ENCODE measurements at places on chromosomes 3 and 15.
A peak's percentile ranks its signal among the peaks of the same experiment; 100 is the strongest.

DNA sequence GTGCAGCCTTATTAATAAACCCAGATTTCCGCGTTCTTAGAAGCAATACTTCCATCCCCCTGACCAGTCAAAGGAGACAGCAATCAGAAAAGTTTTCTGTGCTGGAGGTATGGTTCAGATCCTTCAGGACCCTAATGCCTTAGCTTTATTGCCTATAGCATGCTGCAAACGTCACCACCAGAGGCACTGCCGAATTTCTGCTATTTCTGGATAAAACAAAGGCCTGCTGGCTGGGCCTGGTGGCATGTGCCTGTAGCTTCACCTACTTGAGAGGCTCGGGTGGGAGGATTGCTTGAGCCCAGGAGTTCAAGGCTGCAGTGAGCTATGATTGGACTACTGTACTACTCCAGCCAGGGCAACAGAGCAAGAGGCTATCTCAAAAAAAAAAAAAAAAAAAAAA is 407.2 kb downstream of the FOXP1 start:
- DNase-seq, result peak; percentile 25

DNA sequence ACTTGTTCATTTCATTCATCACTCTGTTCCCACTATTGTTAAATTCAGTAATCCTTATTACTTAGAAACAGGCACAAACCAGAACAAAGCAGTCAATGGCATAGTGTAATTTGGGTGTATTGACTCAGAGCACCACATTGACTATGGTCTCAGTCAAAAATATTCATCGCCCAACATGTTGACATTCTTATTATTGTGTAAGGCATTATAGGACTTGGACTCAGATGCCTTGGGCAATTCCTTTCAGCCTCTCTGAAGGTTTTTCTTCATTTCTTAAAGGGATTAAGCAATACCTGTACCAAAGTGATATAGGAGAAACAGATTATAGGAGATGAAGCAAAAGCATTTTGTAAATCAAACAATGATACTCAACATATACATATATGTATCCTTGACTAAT is 114.7 kb upstream of the BHLHE40 start:
- no peak for DNase-seq

- DNase-seq, result no peak
These were observed 421.2 kb downstream of the TIGIT start for GRCh38 chr3:114714957-114715460.

- DNase-seq, result no peak
These were observed 61.3 kb upstream of the SLC6A6 start for GRCh38 chr3:14340960-14341708.

GRCh38 chr15:96733721-96734120 is 403.2 kb downstream of the NR2F2 start:
- no peak for DNase-seq

- no peak for DNase-seq
These were observed 2.4 kb upstream of the MYZAP start for GRCh38 chr15:57589281-57589680.

GRCh38 chr15:40265355-40265754 is 17.5 kb downstream of the ANKRD63 start:
- DNase-seq, result no peak

GRCh38 chr15:73723191-73723590 is 30.0 kb downstream of the INSYN1 start:
- no peak for DNase-seq

DNA sequence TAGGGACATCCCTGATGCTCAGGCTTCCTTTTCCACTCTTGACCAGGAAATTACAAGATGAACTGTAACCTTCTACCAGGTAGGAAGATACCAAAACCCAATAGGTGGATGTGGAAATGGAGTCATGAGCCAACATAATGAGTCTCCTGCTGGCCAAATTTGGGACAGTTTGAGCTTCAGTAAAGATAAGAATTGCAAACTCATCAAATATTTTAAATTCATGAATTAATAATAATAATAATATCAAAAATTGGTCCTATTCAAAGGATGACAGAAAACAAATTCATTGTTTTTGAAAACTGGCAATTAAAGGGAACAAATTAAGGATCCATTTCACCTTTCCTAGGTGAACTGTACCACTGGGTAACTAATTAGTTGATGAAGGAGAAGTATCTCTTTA is 309.7 kb downstream of the NEK10 start:
- DNase-seq, result no peak

DNA sequence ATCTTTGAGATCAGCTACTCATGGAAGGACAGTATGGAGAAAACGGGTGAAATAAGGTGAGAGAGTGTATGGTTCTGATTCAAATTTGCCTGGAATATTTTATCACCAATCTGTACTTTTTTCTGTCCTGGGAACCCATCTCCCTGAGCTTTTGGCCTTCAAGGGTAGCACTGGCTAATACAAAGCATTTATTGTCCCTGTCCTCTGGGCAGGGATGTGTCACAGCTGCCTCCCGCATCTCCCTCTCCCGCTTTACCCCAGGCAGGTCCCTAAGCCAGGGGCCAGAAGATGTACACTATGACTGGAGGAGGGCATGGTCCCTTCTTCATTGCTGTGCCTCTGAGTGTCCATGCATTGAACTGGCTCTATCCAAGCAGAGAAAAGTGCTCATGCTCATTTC is 201.7 kb upstream of the CHRNA7 start:
- DNase-seq, result no peak

DNA sequence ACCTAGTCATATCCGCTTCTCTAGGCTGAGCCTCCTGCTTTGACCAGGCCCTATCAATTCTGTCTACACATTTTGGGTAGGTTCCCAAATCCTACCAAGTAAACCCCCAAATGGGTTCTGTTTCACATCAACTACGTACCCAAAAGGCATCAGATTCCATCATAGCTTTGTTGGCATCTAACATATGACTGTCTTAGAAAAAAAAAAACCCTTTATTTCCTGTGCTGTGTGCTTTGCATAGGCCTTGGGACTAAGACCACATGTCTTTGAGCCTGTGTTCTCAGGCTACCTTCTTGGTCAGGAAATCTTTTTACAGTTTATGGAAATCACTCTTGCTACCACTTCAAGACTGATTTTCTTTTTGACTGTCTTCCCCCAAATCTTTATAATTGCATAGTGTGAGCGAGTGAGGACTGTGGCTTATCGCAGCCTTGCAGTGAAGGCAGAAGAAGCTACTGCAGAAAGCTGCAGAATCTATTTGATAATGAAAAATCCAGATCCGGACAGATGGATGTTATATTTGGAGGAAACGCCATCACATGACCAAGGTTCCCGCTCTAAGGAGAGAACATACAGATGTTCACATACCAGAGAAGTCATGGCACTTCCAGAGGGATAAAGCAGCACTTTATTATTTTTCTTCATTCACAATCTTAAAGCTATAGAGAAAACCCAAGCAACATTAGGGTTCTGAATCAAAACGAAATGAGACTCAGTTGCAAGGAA is 111.2 kb downstream of the EOMES start:
- DNase-seq, result no peak

GRCh38 chr3:23588547-23588946 is 217.2 kb upstream of the UBE2E1 start:
- DNase-seq, result no peak

- no peak for DNase-seq
These were observed 90.5 kb downstream of the MRPL46 start for GRCh38 chr15:88376574-88377174.

GRCh38 chr3:14441240-14441919 is 39.0 kb downstream of the SLC6A6 start:
- no peak for DNase-seq

GRCh38 chr3:177837951-177838655 is 640.8 kb upstream of the TBL1XR1 start:
- DNase-seq, result no peak

GRCh38 chr3:196260784-196261183 is 26.7 kb downstream of the PCYT1A start:
- DNase-seq, result no peak

- no peak for DNase-seq
These were observed 76.6 kb upstream of the SNRPN start for GRCh38 chr15:24878153-24878552.

GRCh38 chr3:10223676-10224639 is 24.3 kb upstream of the TATDN2 start:
- no peak for DNase-seq

DNA sequence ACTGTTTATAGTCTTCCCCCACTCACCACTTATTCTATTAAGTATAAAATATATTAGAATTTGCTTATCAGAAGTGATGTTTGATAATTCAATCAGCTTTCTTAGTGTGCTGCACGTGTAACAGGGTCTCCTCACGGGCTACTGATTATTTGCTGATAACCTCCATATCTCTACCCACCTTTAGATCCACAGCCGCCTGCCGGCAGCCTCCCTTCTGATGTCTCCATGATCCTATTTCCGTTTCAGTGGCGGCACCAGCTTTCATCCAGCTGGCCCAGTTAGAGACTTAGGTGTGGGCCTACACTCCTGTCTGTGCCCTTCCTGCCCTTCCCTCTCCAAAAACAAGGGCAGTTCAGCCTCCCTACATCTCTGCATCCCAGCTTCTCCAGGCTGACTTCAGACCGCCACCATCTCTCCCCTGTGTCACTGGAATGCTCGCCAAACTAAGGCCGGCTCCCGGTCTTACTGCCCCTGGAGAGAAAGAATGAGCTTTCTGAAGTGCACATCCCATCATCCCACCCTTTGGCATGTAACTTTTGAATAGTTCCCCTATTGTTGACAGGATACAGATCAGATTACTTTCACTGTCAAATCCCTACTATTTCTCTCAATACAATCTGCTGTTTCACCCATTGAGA is 76.6 kb upstream of the PRTG start:
- no peak for DNase-seq

GRCh38 chr3:38960042-38960622 is 91.6 kb downstream of the SCN11A start:
- no peak for DNase-seq

DNA sequence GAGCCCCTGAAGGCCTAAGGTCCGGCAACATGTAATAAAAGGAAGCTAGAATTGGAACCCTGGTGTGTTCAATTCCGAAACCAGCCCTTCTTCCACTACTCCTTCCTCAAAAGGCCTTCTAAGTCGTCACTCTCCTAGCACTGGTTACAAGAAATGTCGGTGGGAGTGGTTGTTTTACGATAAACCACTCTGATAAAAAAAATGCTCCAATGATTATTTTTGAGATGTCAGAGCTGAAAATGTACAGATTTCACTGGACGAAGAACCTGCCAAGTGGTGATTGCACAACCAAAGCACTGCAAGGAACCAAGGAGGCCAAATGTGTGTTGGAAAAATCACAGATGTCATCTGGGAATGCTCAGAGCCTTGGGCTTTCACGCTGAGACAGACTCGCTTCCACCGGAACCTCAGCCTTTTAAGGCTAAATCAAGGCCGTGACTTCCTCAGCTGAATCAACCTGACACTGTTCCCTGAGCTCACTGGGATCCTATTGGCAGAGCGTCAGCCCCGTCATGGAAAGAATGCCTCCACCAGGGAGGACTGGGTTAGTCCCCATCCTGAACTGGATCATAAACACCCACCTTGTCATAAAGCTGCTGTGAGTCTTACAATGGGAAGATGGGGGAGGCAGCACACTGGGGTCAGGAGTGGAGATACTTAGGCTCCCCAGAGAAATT is 108.1 kb upstream of the THBS1 start:
- DNase-seq, result no peak

- DNase-seq, result no peak
These were observed 199.1 kb downstream of the FAM43A start for GRCh38 chr3:194884649-194885315.

DNA sequence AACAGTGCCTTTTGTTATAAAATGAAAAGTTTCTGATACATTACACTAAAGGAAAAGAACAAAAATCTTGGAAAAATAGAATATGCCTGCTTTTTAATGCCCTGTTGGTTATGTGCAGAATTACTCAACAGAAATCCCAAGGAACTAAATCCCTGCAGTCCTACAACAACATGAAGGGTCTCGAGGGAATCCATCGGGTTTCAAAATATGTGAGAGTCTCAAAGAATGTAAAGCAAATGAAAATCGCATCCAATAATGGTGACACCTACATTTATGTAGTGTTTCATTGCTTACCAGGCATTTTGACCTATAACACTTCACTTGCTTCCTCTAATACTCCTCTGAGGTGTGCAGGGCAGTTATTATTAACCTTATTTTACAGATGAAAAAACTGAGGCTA is 411.3 kb downstream of the FOXP1 start:
- DNase-seq, result no peak

DNA sequence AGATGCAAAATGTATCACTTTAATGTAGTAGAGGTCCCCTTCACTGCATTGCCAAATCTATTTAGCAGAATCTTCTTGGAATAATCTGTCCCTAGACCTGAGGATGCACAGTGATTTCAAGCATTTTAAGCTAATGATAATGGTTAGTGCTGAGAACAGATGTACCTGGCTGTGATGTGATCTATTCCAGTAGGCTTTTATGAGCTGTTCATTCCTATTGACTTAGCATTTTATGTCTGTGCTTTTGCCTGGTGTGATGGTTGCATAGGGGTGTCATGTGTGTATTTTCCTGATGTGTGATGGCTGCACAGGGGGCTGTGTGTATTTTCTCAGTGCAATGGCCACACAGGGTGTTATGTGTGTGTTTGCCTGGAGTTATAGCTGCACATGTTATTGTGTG is 272.9 kb downstream of the TIGIT start:
- no peak for DNase-seq

- DNase-seq, result no peak
These were observed 5.2 kb downstream of the HRH1 start for GRCh38 chr3:11159421-11159904.

GRCh38 chr3:52886049-52886730 is 11.2 kb downstream of the STIMATE start:
- DNase-seq, result no peak

- no peak for DNase-seq
These were observed 27.6 kb downstream of the ACP3 start for GRCh38 chr3:132344666-132345280.

DNA sequence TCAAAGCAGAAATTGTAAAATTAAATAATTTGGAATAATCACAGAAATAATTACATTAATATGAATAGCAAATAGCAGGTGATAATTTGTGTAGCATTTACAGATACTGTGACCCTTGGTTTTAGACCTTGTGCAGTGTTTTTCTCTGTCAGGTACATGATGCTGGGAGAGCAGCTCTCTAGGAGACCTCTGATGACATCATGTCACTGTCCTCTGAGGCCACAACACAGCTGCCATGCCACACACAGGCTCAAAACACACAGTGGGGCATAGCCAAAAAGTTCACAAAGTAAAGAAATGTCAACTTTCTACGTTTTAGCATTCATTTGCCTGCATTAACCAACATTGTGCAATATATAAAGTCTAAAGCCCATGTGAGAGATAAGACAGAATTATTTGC is 71.8 kb upstream of the ZBTB20 start:
- no peak for DNase-seq

GRCh38 chr3:38805004-38805403 is 11.0 kb downstream of the SCN10A start:
- no peak for DNase-seq

Data from ELF-1 (cell line).